Esophagus squamous epithelium (tissue), 5 donors: ENCODE measurements at places on chromosomes 4 and X.

DNA sequence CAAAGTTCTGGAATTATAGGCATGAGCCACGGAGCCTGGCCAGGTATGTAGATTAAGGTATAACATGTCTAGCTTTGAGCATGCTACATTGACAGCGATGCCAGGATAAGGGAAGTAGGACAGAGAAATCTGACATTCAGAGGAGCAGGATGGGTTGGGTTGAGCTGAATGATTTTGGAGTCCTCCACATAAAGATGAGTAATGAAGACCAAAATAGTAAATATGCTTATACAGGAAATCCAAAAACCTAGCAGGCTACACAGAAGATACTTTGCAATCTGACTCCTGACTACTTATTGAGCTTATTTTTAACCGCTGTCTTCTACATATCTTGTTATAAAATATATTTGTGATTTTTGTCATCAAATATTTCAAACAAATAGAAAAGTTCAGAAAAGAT lies 69.7 kb downstream of the PDGFC start:
- no peak for DNase-seq

- no peak for DNase-seq
These were observed 361.8 kb downstream of the PPP3CA start for GRCh38 chr4:100985576-100985975.

DNA sequence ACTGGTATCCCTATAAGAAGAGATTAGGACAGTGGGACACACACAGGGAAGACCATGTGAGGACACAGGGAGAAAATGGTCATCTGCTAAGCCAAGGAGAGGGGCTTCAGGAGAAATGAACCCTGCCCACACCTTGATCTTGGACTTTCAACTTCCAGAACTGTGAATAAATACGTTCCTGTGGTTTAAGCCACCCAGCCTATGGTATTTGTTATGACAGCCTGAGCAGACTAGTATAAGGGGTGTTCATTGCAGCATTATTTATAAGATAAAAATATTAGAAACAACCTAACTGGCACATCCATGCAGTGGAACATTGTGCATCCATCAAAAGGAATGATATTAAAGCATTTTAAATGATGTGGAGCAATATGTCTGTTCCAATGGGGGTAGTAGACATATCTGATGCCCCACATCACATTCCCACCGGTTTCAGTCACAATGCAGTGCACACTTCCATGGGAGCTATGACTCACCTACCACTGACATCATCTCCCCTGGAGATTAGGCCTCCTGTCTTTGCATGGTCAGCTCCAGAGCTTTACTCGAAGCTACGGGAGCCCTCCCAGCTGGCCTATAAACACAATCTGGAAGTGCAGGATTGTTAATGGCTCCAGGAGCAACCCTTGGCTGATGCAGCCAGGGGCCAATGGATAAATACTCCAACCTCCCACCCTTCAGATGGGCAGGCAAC lies 38.9 kb upstream of the MAMLD1 start:
- DNase-seq: no peak

DNA sequence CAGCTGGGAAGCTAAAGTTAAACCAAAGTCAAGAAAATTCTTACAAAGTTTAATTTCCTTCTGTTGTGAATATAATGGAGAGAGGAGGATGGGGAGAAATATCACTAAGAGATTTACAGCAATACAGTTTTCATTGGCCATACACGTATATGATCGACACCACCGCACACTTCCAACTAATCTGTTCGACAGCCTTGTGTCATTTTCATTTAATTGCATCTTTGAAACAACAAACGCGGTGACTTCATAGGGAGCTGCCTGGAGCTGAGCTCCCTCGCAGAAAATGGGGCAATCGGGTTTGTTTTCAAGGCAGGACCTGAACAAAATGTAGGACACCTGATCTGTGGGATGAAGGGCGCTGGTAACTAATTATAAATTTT lies 1.3 kb downstream of the PTPN13 start:
- DNase-seq: no peak

DNA sequence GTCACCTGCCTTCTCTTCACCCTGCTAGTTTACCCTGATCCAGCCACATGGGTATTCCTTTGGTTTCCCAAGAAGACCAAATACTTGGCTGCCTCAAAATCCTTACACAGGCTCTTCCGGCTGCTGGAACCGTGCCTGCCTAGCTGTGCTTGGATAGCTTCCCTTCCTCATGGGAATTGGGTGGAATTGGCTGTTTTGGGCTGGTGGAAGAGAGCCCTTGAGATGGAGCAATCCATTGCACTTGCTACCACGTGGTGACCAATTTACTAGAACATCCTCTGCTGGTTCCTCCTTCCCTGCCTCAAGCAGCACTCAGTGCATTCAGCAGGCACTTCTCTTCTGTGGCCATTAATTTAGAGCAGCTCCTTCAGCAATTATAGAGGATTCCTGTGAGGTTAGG lies 119.3 kb upstream of the AP1S2 start:
- no peak for DNase-seq

- no peak for DNase-seq
These were observed 15.6 kb upstream of the CWH43 start for GRCh38 chr4:48970471-48970921.

- no peak for DNase-seq
These were observed 2.3 kb downstream of the IKBKG start for GRCh38 chrX:154549766-154550165.
